NCI-H1694 (cell line): ENCODE measurements at places on chromosomes 6 and 20.
A peak's percentile ranks its signal among the peaks of the same experiment; 100 is the strongest.

GRCh38 chr20:46948081-46948480 lies 53.4 kb downstream of the EYA2 start:
- DNase-seq, result no peak

GRCh38 chr6:105601541-105602236 lies 198.8 kb upstream of the PREP start:
- DNase-seq, result no peak

GRCh38 chr20:40632346-40632976 lies 56.6 kb downstream of the MAFB start:
- no peak for DNase-seq

- DNase-seq, result no peak
Observed at GRCh38 chr20:24627291-24627690, 157.9 kb downstream of the SYNDIG1 start.

DNA sequence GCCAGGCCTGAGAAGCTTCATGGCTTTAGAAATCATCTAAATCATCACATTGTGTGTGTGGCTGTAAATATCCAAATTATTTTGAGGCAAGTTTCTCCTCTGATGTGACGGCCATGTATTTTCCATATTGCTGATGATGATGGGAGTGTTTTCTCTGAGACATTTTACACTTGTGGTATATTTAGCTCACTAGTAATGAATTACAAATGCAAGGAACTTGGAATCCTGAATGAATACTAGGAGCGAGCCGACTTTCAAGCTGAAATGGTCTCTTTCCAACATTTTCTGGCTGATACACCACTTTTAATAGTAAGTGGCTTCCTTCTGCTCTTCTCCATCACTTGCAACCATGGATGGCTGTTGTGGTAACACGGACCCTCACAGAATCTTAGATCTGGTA lies 41.3 kb downstream of the UTRN start:
- no peak for DNase-seq

DNA sequence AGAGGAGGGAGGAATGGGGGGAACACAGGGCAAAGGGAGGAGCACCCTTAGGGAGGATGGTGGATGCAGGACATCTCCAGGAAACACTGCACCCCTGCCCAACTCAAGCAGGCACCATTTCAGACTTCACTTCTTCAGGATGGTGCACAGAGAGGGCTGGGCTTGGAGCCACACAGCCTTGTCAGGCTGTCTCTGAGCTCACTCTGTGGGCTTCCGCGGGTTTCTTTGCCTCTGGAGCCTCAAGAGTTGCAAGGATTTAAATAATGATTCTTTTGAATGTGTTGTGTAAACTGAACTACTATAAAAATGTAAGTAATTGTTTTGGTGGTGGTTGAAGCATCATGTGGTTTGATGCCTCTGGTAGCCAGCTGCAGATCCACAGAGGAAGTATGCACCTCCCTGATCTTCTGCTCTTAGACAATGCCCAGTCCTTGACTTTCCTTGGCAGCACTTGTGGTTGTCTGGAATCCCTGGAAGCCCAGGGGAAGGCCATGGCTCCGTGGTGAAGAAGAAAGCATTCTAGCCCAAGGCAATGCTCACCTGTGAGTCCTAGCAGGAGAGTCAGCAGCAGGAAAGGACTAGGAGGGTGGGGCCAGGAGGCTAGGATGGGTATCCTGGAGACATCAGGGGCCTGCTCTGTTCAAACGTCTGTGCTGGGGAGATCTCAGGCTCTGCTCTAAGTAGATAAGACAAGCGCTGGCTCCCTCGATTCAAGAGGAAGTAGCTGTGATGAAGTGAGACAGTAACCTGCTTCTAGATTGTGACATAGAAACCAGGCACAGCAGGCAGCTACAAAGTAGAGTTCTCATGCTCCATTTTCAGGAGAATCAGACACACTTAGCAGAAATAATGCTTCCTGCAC lies 50.2 kb upstream of the SIRPG start:
- no peak for DNase-seq

DNA sequence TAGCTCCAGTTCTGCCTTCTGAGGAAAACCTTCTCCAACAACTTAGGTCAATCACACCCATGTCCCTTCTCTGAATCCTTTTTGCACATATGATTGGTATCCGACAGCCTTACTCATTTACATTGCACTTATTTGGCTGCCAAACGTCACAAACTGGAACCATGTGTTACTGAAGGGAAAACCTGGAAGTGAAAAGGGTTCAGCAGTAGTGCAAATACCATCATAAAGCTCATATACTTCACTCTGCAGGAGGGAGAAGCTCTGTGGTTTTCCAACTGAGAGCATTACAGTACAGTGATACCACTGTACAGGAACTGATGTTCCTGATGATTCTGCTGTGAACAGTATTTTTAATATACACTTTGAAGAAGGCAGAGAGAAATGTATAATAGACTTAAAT lies 87.8 kb downstream of the SLC16A10 start:
- no peak for DNase-seq

- DNase-seq, result no peak
Observed at GRCh38 chr6:75438013-75438431, 55.6 kb downstream of the FILIP1 start.

DNA sequence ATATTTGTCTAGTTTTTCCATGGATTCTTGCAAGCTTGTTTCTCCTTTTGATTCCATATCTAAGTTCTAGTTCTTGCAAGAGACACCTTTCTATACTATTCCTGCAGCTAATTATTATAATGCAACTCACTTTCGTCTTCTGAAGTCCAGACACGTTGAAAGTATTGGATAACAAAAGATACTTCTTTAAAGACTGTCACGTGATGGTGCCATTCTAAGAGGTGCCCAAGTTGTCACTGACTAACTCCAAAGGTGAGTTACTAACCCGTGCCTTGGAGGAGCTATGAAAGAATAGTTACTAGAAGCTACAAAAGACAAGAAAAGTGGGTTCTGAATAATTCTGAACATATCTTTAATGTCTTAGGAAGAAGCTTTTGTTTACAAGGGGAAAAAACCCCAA lies 322.6 kb downstream of the HDGFL1 start:
- DNase-seq, result no peak

- DNase-seq, result no peak
Observed at GRCh38 chr20:3677733-3678132, 4.1 kb downstream of the ADAM33 start.

- DNase-seq, result no peak
Observed at GRCh38 chr6:3793545-3793944, 42.0 kb upstream of the PXDC1 start.

DNA sequence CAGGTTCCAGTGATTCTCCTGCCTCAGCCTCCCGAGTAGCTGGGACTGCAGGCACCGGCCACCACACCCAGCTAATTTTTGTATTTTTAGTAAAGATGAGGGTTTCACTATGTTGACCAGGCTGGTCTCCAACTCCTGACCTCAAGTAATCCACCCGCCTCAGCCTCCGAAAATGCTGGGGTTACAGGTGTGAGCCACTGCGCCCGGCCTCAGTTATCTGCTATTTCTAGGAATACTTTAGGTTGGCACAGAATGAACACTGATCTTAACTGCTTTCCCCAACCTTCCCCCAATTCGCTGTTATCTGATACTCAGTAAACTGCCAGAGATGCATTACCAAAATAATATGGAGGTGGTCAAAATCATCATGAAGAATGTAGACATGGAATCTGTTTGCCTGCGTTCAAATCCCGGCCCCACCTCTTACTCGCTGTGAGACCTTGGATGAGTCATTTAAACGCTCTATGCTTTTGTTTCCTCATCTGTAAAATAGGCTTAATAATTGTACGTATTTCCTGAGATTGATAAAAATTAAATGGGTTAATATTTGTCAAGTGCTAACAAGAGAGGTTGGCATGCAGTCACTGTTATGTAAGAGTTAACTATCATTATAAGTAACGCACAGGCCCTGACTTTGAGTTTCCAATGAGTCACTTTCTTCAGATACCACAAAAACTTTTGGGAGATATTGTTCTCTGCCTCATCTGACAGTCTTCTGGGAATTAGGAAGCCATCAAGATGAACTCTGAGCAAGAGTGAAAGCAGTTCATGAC lies 44.5 kb upstream of the NCOA3 start:
- DNase-seq, result no peak

GRCh38 chr6:90343576-90343975 lies 46.9 kb upstream of the BACH2 start:
- no peak for DNase-seq

DNA sequence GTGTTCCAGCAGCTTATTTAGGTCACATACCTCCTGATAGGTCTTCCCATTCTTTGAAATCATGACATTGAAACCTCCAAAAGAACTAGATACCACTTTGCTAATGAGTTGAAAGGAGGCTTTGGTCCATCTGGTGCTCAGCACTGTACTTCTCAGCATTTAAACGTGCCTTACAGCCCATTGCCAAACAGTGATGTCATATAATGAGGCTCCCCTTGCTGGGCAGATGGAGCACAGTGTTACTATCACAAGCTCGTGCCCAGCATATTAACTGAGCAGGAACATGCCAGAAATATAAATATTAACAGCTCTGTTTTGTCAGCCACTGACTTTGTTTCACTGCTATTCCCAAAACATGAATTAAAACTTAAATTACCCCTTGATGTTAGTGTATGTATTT lies 25.5 kb upstream of the MAPK13 start:
- peak; percentile 86 for DNase-seq

GRCh38 chr6:92586236-92586977 lies 833.0 kb downstream of the EPHA7 start:
- DNase-seq, result no peak

GRCh38 chr6:26180346-26180745 lies 93.1 kb downstream of the HFE start:
- no peak for DNase-seq

- DNase-seq, result no peak
Observed at GRCh38 chr6:33237741-33238140, 29.4 kb downstream of the RING1 start.
